Nucleus accumbens (tissue), 56 donors: ENCODE measurements at places on chromosomes 3 and 15.

DNA sequence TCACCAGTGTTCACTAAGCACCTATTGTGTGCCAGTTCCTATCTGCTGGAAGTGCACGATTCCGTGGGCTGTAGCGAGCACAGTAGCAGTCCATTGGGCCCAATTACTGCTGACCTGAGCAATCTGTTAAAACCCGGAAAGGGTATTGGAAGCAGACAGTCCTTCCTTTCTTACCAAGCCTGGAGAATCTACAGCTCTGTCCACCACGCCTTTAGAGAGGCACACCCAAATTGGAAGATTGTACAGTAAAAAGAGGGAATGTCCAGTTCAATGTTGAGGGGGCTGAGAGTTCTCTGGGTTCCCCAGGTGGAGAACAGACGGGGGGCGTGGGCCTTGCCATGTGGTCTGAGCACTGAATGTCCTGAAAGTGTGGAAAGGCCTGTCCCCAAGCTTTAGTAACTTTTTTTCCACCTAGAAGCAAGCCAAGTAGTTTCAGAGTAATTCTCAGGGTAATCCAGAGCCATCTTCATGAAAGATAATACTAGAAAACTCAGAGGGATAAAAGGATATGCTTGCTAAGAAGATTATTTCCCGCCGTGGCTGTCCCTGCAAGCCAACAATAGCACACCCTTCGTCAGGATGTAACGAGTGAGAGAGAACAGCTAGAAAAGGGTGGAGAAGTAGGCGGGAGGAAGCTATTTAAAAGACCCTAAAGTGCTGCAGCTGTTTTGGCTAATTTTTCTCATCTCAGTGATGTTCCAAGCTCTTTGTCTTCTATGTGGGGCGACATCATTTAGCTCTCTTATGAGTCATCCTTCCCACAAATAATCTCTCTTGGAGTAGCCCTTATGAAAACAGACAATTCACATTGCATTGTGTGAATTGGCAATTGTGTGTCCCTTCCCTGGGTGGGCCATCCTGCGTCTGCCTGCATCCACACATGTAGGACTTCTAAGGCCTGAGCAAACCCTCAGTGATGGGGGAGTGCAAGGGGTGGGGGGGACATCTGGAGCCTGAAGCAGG lies 181.0 kb downstream of the ATG7 start:
- DNase-seq: peak; percentile 14

GRCh38 chr3:53496984-53497383 lies 2.6 kb downstream of the CACNA1D start:
- DNase-seq: no peak

DNA sequence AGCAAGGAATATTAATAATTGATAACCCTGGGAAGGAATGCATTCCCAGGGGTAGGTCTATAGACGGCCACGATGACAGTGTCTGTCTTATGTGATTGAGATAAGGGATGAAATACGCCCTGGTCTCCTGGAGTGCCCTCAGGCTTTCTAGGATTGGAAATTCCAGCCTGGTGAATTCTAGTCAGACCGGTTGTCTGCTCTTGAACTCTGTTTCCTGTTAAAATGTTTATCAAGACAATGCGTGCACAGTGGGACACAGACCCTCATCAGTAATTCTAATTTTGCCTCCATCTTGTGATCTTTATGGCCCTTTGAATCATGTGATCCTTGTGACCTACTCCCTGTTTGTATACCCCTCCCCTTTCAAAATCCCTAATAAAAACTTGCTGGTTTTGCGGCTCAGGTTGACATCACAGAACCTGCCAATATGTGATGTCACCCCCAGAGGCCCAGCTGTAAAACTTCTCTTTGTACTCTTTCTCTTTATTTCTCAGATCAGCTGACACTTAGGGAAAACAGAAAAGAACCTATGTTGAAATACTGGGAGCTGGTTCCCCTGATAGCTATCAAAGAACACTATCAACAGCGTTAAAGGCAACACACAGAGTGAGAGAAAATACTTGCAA lies 183.3 kb downstream of the PDE8A start:
- DNase-seq: no peak

DNA sequence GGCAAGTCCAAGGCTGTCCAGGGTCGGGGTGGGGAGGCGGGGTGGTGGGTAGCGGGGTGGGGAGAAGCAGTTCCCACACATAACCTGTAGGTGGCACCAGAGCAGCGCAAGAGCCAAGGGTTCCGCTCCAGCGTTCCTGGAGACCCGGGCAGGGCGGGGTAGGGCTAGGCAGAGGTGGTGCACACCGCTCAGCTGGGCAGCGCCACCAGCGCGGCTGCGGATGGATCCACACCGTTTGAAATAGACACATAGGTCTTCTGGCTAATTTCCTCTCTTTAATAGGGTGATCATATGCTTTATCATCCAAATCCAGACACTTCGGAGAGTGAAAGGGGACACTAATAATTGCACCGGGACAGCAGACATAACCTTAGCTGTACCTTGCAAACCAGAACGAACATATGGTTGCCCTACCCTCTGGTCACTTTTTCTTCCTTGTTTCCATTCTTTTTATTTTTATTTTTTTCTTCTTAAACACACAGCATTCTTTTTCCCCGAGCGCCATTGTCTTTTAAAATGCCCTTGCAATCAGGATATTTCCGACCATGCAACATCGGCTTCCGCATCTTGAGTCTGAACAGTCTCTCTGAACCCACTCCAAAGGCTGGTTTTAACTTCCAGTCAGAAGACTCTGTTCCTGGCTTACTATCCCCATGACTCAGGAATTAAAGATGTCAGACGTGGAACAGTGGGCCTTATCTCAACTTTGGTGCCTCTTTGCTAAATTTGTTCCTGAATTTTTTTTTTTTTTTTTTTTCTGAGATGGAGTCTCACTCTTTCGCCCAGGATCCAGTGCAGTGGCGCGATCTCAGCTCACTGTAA lies 12.5 kb upstream of the ZSCAN2 start:
- peak; percentile 57 for DNase-seq

GRCh38 chr3:170809007-170809974 lies 60.7 kb downstream of the RPL22L1 start:
- peak; percentile 27 for DNase-seq

GRCh38 chr3:73624821-73625665 lies at the start of gene PDZRN3:
TSS of gene PDZRN3 (minus strand) at chr3:73624941.
- DNase-seq: no peak

GRCh38 chr3:107206141-107206540 lies 171.1 kb upstream of the CCDC54 start:
- no peak for DNase-seq

DNA sequence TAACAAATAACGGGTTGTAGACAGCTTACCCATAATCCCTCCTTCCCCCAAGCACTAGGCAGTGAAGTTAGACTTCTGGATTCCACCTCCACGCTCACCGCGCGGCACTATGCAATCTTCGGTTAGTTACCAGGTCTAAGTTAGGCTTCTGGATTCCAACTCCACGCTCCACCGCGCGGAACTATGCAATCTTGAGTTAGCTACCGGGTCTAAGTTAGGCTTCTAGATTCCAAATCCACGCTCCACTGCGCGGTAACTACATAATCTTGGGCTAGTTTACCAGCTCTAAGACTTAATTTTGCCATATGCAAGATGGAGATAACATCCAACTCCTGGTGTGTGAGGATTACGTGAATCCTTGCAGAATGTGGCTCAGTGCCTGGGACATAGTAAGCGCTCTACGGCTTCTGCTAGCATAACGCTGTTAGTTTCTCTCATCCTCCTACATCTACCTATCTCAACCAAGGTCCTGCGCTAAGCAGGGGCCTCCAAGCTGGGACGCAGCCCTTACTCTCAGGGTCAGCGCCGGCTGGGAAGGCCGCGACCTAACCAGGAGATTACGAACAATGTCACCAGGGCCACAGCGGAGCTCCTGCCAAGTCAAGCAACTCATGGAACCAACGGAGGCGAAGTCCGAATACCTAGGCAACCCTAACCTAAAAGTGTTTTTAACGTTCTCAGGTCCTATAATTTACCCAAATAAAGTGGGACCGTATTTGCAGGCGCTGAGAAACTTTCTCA lies 497 bp upstream of the RPLP1 start:
- DNase-seq: no peak

DNA sequence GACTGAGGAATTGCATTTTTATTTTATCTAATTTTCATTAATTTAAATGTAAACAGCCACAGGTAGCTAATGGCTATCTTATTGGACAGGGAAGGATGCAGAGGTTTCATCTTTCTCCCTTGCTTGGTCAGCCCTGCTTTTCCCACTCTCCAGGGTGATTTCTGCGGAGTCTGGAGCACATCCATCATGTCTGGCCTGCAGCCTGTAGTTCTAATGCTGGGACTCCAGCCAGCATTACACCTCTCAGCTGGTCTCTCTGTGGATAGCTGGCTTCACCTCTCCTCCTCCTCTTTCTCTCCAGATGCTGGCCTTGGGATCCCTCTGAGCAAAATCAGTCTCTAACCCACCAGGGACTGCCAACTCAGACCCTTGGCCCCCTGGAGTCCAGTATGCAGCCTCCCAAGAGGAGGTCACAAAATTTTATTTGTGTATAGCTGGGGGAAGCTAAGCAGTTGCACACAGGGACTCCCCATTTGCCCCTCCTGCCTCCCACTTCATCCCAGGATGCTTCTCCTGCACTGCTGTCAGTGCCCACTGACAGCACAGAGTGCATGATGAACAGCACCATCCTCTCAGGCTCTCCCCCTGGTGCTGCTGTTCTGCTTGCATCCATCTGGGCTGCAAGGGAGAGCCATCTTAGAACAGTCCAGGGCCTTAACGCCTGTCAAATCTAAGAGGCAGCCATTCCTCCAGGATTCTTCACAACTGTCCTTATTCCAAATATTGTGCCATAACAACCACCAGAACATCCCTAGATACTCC lies 1.7 kb downstream of the BFSP2 start:
- no peak for DNase-seq

DNA sequence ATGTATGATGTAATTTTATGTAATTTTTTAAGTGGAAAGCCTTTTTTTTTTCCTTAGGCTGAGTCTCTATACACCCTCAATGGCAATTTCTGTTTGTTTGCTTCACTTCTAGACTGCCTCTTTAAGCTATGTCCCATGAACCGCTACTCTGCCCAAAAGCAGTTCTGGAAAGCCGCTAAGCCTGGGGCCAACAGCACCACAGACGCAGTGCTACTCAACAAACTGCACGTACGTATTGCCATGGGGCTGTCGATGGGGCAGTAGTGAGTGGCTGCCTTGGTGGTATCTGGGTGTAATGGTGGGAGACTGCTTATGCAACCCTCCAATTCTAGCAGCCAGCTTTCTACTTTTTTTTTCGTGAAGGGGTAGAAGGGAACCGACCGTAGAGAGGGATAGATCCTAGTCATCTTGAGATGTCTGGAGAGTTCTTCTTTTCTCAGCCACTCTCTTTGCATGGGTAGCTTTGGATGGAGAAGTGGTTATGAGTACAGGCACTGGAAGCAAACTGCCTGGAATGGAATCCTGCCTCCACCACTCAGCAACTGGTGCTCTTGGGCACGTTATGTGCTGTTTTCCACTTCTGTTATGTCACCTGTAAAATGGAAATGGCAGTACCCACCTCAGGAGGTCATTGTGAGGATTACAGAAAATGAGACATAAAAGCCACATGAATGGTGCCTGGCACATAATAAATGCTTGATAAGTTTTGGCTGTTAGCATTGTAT lies 134.7 kb downstream of the ITPR1 start:
- no peak for DNase-seq

GRCh38 chr3:20040548-20041196 lies 426 bp downstream of the KAT2B start:
- DNase-seq: peak; percentile 76
